HT1080 (cell line): ENCODE measurements at places on chromosomes 4 and X.
A peak's percentile ranks its signal among the peaks of the same experiment; 100 is the strongest.

- no peak for DNase-seq
Observed at GRCh38 chr4:138410266-138410665, 168.1 kb upstream of the SLC7A11 start.

GRCh38 chr4:113347245-113347644 lies 297.8 kb downstream of the ANK2 start:
- no peak for DNase-seq

DNA sequence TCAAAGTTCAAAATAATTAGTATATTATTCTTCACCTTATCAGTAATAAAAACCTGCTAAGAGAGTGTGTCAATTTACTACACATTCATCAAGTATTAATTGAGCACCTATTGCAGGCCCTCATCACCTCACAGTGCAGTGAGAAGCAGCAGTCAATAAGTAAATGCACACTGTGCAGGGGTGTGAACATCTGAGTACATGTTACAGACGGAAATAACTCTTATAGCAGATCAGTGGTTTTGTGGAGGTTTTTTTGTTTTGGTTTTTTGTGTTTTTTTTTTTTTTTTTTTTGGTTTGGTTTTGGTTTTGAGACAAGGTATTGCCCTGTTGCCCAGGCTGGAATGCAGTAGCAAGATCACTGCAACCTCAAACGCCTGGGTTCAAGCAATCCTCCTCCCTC lies 20.3 kb downstream of the KLF3 start:
- DNase-seq, result no peak

DNA sequence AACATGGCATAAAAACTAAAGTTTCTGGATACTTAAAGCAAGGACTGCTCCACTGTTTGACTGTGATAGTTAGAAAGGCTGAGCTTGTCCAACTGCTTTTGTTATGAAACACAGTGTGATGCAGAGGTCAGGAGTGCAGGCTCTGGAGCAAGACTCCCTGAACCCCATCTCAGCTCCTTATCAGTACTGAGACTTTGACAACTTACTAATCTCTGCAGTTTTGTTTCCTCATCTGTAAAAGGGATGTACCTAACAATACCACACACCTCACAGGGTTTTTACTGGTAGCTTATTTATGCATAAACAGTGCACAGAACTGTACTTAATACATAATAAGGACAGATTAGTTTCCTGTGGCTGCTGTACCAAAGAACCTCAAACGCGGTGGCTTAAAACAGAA lies 804.3 kb downstream of the FSTL5 start:
- no peak for DNase-seq

- no peak for DNase-seq
Observed at GRCh38 chr4:188091-188490, 63.8 kb downstream of the ZNF718 start.

DNA sequence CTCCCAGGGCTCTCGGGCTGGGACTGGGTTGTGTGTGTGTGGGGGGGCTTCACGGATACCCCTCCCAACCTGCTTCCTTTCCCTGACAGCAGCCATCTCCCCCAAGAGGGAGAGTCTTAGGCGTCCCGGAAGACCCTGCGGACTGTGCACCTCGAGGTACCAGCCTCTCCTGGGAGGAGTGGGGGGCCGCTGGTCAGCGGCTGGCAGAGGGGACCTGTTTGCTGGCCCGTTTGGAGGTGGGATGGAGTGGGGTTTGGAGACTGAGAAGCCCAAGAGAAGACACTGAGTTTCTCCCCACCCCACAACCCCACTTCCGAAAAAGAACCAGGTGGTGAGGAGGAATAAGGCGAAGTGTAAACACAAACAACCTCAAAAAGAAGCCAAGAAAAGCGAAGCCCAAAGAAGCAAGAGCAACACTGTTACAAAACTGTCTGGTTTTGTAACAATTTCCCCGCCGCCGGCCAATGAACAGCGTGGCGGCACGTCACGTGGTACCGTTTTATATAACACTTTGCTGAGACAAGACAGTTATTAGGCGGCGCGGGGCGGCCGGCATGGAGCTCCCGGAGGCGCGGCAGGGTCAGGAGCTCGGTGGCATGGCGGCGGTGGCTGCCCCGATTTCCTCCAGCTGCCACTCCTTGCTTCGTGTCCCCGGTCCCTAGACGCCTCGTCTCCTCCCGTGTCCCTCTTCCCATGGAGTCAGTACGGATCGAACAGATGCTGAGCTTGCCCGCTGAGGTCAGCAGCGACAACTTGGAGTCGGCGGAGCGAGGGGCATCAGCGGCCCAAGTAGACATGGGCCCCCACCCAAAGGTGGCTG lies at the start of gene LONRF3:
LONRF3 (plus strand) TSS at position 531 of the 820 bp plus-strand sequence; CDS start at position 694, 163 bp downstream.
- DNase-seq, result no peak

GRCh38 chr4:26088433-26088928 lies 174.5 kb downstream of the SMIM20 start:
- peak; percentile 90 for DNase-seq

DNA sequence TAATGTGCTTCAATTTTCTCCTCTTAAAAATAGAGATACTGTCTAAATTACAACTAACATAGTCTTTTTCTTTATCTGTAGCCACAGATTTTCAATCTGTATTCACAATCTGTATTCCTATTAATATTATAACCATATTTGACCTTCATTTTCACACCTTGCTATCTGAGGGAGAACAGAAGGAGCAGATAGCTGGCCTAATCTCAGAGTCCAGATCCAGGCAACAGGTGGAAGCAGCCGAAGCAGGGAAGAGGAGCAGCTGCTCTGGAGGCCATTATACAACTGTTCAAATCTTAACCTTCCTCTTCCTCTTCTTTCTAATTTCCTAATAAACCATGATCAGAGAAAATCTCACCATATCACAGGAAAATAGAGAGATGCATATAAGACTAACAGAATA lies 14.2 kb downstream of the SEPSECS start:
- DNase-seq, result no peak

DNA sequence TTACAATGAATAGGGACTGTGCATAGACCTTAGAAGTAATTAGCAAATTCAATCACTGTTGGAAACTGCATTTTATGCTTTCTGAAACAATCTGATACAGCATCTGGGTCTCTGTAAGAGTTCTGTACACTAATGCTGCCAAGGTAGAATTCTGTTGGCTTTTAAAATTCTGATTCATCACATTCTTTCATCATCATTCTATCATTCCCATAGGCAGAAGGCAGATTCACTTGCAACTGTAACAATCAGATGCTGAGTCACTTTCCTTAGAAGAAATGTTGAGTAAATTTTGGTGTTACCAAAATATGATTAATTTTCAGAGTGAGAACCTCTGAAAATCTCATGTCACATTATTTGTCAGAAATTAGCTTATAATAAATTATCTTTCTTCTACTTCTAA lies 267.2 kb downstream of the MAPK10 start:
- DNase-seq, result peak; percentile 84

DNA sequence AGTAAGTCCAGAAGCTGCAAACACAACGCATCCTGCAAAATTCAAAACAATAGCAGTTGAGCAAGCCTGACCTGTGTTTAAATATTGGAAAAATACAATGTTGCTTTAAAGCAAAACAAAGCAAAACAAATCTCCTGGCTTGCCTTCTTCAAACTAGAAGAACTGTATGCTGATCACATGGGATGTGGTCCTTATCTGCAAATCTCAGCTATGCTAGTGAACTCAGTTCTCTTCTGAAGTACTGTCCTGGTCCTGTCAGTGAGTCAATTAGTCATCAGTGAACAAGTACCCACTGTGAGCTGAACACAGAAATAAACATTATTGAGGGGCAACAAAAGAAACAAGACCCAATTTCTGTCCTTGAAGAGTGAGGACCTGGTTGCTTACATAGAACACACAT lies 522.5 kb downstream of the SMARCA1 start:
- no peak for DNase-seq

GRCh38 chrX:14497184-14497666 lies 32.1 kb upstream of the GLRA2 start:
- peak; percentile 3 for DNase-seq

- no peak for DNase-seq
Observed at GRCh38 chrX:125681058-125681457, 361.4 kb downstream of the TEX13C start.

DNA sequence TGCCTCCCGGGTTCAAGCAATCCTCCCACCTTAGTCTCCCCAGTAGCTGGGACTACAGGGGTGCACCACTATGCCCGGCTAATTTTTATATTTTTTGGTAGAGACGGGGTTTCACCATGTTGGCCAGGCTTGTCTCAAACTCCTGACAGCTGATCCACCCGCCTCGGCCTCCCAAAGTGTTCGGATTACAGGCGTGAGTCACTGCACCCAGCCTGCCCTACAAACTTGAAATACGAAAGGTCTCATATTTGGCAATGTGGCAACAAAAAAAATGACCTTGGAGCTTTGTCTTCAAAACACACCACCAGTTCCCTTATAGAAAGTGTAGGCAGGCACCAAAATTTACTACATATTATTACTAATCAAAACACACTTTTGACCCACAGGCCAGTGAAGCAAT lies 22.9 kb upstream of the PTCHD1 start:
- no peak for DNase-seq

DNA sequence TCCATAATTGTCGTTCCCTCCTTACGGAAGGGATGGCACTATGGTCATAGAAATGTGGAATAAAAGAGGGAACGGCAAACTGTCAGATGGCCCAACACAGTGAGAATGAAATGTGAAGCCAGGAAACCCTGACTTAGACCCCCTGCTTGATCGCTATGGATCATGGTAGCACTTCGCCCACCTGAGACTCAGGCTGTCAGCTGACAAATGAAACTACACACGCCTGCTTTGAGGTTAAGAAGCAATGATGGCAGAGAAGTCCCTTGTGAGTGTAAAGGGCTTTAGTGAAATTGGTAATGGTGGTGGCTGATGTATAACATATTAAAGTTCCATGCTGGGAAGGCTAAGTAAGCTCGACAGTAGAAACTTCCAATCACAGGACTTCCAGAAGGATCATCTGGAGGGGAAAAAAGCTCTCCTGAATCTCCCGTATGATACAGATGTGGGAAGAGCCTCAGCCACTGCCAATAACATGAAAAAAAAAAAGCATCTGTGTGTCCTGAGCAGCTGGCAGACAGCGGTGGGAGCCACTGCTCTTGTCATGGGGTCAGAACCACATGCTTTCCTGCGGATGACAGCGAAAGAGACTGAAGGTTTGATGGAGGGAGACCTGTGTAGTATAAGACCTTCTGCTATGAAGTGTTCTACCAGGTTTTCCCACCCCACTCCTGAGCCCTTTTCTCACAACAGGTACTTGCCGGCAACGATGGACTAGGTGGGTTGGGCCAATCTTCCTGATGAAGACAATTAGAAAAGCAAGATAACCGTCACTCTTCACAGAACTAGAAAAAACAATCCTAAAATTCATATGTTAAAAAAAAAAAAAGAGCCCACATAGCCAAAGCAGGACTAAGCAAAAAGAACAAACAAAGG lies 107.6 kb downstream of the AFAP1 start:
- DNase-seq, result no peak

- no peak for DNase-seq
Observed at GRCh38 chr4:85842540-85842939, 367.6 kb downstream of the ARHGAP24 start.

- no peak for DNase-seq
Observed at GRCh38 chr4:12595986-12596385, 888.2 kb downstream of the RAB28 start.

GRCh38 chr4:169174247-169174646 lies 96.5 kb downstream of the SH3RF1 start:
- peak; percentile 10 for DNase-seq

DNA sequence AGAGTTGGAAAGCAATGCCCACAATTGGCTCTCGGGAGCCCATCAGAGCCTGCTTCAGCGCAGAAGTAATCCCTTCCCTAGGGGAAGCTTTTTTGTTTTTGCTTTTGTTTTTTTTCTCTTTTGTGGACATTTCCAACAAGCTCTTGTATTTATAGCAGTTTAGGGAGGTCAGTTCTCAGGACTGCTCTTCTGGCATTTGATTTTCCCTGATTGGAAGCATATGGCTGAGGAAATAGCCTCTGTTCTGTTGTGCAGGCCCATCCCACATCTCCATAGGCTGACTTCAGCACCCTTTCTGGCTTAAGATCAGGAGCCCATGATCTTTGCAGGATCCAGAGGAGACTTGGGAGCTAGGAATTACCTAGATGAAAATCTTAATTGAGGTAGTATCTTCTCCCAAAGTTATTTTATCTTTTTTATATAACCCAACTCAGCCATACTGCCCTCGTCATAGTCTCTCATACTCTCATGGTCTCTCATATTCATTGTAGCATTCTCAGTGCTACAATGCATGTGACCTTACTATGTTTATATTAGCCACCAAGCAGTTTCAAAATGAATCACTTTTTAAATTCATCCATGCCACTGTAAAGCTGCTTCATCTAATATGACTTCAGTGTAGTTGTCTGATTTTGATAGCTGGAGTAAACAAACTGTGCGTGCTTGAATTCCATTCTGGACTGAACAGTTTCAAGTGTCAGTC lies 16.7 kb downstream of the PAGE4 start:
- no peak for DNase-seq

- no peak for DNase-seq
Observed at GRCh38 chrX:1242891-1243402, 25.7 kb upstream of the CSF2RA start.

- no peak for DNase-seq
Observed at GRCh38 chr4:68077301-68077700, 52.4 kb downstream of the TMPRSS11F start.

DNA sequence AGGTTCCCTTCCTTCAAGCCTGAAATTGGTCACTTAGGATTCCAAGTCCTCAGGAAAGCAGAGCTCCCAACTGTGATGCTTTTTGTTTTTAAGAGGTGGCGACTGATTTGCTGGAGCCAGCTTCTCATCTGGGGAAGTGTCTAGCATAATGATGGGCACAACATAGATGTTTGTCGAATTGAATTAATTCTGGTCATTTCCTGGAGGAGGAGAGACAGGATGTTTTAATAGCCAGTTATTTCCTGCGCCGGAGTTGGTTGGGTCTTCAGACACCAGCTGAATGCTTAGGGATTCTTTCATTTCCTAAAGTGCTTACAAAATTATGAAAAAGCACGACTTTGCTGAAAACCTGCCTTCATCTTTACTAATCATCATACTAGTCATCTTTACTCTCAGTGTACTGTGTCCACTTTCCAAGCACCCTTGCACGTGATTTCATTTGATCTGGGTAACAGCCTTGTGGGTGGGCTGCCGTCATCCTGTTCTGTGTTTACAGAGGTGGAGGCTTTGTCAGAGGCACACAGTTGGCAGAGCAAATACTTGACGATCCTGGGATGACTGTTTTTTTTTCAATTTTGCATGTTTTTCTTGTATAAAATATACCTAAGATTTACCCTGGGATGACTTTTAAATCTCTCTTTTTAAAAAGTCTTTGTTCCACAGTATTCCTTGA lies 49.5 kb downstream of the RGS12 start:
- DNase-seq, result peak; percentile 80
